Activated CD8-positive, alpha-beta T cell treated with anti-CD3 and anti-CD28 coated beads, Interleukin-2, amount 10 ng/mL, durations not matched to agents 7 days and 5 days (primary cell): ENCODE measurements at places on chromosomes 12 and 14. TPM values are rescaled to one million over a fixed set of nuclear protein-coding genes. Genes with fewer than 3 reads are reported as not detected.

- DNase-seq: no peak
These were observed 160.5 kb downstream of the KITLG start for GRCh38 chr12:88419794-88420193.

DNA sequence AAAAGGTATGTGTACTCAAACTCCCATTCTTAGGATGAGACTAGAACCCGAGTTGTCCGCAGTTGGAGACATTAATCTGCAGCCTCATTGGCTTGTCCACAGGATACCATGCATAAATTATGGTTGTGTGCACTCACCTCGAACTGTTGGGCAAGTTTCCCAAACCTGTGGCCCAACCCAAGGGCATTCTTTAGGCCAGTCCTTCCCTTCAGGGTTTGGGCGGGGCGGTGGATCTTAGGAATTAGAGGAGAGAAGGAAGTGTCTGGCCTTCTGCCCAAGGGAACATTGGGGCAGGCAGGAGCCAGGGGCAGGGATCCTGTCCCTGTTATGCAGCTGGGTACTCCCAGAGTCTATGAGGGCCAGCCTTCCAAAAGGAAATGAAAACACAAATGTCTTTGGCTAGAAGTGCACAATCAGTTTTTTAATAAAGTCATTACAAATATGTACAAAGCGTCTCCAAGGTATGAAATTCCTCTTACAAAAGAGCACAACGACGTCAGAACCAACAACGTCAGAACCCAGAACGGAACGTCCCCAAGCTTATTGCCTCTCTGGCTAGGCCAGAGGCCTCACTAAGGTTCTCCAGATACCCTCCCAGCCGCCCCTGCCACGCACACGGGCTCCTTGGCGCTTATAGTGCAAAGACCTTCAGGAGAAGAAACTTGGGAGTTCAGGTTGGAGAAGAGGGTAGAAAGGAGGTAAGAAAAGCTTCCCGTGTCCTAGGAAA lies 25.3 kb downstream of the HRK start:
- DNase-seq: no peak

GRCh38 chr14:33370426-33370825 lies 431.7 kb downstream of the NPAS3 start:
- no peak for DNase-seq

- DNase-seq: no peak
These were observed 1.9 kb upstream of the RIN3 start for GRCh38 chr14:92511453-92512238.

DNA sequence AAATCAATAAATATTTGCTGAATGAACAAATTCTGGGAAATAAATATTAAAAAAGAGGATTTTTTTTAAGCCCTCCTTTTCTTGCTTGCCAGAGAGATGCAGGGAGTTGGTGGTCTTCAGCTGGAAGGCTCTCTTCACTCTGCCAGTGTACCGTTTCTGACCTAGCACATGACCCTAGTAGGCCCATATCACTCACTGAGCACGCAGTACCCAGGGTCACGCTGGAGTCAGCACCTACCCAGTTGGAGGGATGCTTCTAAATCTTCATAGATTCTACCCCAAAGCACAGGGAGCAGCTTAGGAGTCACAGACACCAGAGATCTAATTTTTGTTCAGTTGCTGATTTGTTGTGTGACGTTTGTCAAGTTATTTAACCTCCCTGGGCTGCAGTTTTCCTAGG lies 195.4 kb upstream of the TBX3 start:
- no peak for DNase-seq

DNA sequence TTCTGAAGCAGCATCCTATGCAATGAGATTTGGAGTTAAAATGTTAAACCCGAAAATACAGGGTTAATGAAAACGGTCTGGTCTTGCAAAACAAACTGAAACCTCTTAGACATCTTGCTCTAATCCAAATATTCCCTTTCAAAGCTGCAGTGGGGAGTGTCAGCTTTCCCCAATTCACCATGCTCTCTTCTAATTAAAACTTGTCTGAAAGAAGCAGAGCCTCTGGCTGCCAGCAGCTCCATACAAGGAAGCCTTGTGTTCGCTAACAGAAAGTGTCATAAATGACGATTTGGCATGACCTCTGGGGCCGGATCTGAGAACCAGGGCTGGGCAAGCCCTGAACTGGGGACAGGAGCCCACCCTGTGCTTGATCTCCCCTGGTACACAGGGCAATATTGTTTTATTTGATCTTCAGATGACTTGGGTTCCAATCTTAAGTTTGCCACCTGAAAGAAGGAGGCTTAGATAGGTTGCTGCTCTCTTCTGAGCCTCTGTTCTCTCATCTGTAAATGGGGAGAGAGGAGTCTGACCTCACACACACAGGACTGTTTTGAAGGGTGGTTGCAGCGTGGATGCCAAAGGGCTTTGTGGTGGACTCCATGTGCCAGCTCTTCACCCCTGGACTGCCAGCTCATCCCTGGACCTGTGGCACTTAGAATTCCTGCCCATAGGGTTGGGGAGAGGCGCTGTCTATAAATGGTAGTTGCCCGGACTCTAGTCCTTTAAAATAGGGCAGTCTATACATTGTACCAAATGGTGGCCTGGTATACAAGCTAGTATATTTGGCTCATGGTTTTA lies 7.8 kb downstream of the KMT5A start:
- DNase-seq: no peak

DNA sequence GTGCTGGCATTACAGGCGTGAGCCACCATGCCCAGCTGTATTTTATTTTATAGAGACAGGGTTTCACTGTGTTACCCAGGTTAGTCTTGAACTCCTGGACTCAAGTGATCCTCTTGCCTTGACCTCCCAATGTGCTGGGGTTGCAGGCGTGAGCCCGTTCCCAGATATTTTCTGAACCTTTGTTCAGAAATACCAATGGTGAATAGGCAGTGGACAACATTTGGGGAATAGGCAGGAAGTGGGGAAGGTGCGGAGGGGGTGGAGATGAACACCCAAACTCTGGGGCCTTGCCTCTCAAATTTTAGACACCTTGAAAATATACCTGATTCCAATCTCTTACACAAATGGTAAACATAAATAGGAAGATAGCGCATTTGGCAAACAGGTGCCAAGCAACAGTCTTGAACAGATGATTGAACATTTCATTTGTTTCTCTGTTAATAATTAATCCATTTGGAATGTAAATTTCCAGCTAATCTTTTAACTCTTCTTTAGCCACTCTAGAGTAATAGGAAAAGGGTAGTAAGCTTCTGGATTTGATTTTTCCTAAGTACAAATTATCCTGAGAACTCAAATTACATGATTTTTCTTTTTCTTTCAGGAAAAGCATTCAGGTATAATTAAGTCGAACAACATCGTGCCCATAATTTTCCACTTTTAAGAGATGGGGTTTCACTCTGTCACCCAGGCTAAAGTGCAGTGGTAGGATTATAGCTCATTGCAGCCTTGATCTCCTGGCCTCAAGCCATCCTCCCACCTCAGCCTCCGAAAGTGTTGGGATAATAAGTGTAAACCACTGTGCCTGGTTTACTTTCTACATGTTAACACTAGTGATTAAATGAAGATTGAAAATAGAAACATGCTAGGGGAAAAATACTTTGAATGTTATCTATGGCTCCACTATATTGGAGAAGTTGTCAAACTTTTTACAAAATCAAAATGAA lies 22.9 kb upstream of the RNF34 start:
- no peak for DNase-seq

DNA sequence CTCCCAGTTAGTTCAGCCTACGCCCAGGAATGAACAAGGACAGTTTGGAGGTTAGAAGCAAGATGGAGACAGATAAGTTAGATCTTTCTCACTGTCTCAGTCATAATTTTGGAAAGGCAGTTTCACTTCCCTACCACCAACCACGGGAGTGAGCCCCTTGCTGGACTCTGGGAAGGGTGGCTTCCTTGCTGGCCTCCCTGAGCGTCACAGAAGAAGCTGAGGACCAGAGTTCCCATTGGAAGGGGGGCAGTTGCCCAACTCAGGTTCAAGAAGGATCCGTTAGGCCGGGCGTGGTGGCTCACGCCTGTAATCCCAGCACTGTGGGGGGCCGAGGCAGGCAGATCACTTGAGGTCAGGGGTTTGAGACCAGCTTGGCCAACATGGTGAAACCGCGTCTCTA lies 106.2 kb upstream of the MAX start:
- no peak for DNase-seq

DNA sequence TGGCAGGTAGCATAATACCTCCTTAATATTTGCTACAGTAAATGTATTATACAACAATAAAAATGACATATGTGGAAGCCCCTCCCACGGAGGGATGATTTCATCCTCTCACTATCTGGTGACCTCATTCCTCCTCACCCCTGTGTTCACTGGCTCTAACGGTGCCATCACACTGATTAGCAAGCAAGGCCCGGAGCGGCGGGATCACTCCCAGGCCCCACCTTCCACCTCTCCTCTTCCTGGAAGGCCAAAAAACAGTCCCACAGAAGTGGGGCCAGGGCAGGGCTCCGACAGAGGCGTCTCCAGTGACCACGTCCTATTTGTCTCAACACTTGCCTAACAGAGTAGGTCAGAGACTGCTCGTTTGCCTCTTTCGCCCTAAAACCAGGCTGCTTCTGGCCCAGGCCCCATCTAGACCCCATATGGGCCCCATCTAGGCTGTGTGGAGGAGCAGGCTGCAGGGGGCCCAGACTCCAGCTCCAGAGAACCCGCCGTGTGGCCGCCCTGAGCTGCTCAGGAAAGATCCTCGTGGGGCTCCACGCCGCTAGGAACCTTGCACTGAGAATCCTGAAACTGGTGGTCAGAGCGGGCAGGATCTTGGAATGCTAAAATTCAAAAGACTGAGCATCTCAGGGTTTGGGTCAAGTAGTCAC lies 3.7 kb downstream of the SELPLG start:
- peak; percentile 81 for DNase-seq

DNA sequence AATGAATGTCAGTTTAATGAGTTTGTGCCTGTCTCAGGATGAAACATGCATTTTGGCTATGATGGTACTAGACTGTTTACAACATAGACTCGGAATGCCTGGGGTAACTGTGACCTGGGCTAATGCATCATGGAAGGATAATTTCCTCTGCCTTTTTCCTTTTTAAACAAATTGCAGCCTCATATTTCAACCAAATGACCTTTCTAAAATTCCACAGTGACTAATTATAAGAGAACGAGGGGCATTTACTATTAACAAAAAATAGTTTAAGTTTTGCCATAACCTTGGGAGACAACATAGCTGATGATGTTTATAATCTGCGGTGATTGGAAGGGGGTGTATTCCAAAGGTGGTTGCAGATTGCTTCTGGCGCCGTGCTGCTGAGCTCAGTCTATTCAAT lies 1140.5 kb downstream of the GALC start:
- no peak for DNase-seq

DNA sequence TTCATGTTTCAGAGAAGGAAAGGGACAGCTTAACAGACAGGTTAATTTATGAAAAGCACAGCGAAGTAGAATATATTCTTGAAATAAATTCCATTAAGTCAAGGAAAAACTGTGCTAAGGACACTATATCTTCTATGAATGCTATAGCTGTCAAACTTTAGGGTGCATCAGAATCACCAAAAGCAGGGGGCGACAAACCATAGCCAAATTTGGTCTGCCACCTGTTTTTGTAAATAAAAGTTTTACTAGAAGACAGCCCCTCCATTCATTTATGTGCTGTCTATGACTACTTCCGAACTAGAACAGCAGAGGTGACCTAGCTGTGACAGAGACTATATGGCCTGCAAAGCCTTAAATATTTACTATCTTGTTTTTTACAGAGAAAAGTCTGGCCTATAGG lies 25.9 kb downstream of the PPP4R3A start:
- DNase-seq: no peak

DNA sequence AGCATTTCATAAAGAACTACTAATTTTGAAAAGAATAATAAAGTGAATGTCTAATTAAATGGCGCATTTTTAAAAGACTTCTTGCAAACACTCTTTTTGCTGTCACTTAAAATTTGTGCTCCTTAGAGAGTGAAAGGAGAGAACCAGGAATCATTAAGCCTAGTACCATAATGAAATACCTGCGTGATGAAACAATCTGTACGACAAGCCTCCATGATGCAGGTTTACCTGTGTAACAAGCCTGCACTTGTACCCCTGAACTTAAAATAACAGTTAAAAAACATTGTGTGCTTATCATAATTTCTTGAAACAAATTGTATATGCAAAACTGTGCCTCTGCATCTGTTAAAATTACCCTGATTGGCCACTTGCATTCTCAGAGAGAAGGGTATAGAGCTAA lies 108.1 kb downstream of the MGAT4C start:
- no peak for DNase-seq

DNA sequence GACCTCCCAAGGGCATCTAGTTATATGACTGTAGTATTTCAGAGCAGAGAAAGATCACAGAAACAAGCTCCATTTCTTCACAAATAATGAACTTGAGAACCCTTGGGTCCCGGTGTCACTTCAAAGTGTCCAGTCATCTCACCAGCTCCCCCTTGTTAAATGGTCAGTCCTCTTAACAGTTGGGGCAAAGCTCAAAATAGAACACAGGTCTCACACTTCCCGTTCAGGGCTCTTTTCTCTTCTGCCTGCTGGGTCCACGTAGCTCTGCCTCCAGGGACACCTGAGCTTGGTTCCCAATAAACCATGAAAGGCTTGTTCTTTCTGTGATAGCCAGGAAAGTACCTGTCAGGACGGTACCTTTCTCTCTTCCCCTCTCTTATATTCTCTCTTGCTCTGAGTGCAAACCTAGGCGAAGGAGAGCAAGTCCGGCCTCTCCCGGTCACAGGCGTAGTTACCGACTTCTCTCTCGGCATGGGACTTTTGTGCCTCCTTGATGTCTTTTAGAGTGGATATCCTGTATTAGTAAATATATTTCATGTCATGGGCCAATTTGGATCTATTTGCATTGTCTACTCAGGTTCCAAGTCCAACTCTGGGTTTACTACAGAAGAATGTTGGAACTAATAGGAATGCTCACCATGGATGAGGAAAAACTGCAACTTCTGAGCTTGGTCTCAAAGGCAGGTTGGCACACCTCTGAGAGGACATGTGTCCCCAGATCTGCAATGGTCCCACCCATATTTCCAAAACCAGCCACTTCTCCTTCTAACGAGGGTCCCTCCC lies 118.8 kb upstream of the PARP11 start:
- no peak for DNase-seq

FGF6 gene
- total RNA-seq: not detected

MBD6 gene
- total RNA-seq: 68.4 TPM

TAS2R46 gene
- 1.5 TPM for total RNA-seq

ITPR2 gene
- total RNA-seq: 33.5 TPM

TAS2R20 gene
- 2.2 TPM for total RNA-seq

FKBP4 gene
- total RNA-seq: 91.5 TPM

IAPP gene
- total RNA-seq: not detected

PSME2 gene
- total RNA-seq: 635 TPM

TMPRSS12 gene
- total RNA-seq: not detected

FGD4 gene
- 0.68 TPM for total RNA-seq

SLC2A14 gene
- total RNA-seq: 0.13 TPM

RASSF9 gene
- not detected for total RNA-seq
